ENCODE measurements at places on chromosomes 6 and 20.
A peak's percentile ranks its signal among the peaks of the same experiment; 100 is the strongest.

DNA sequence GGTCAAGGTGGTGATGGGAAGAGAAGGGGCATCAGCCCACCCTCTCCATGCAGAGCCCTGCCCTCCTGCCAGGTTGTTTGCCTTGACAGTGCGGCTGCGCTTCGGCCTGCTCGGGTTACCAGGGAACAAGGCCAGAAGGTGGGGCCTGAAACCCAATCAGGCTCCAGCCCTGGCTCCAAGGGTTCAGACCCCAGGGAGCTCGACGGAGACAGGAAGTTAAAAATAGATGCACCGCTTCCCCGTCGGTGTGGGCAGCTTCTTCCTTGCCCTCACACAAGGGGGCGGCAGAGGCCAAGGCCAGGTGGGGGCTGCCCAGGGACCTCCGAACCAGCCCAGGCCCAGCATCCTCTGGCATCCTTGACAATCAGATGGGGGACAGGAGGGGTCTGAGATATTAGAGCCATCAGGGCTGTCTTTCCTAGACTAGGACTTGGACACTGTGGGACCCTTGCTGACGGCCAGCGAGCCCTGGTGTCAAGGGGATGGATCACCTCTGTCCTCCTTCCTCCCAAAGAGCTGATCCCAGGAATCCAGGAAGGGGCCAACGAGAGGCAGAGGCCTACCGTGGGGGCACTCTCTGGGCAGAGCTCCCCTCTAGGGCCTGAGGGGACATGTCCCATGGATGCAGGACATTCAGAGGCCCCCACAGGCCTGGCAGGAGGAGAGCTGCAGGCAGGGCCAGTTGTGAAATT lies 65.2 kb downstream of the RIPOR3 start:
- DNase-seq: peak; percentile 40

DNA sequence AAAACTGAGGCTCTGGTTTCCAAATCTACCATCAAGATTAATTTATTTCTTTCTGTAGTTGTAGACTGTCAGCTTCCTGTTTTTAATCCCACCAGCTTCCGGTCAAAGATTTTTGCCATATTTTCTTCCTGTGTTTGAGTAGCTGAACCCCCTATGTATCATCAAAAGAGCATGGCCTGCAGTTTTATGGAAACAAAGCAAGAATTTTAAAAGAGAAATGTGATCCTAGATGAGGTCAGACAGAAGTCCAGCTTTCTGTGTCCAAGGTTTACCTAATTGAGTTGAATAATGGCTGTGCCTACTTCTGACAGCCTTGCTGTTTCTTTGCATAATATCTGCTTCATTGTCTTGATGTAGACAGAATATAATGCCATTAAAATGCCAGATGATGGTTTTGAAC lies 163.7 kb downstream of the CARMIL1 start:
- no peak for DNase-seq

DNA sequence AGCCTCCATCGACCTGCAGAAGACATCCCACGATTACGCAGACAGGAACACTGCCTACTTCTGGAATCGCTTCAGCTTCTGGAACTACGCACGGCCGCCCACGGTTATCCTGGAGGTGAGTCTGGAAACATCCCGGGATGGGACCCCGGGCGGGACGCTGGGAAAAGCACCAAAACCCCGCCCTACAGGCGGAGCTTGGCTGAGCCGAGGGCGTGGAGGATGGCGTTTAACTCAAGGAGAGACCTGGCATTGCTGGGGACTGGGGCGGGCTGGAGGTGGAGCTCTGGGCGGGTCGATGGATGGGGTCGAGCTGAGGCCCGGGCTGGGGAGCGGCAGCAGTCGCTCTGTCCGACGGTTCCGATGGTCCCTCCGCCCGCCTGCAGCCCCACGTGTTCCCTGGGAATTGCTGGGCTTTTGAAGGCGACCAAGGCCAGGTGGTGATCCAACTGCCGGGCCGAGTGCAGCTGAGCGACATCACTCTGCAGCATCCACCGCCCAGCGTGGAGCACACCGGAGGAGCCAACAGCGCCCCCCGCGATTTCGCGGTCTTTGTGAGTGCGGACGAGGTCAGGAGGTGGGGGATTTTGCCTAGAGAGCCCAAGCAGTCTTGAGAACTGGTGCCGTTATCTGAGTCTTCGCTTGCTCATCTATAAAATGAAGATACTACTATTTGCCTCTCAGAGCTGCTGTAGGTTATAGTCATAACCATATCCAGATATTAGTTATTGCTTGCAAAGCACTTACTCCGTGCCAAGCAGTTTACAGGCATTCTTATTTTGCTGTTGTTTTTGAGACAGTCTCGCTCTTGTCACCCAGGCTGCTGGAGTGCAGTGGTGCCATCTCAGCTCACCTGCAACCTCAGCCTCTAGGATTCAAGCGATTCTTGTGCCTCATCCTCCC lies 3.8 kb downstream of the SPAG4 start:
- peak; percentile 89 for DNase-seq

DNA sequence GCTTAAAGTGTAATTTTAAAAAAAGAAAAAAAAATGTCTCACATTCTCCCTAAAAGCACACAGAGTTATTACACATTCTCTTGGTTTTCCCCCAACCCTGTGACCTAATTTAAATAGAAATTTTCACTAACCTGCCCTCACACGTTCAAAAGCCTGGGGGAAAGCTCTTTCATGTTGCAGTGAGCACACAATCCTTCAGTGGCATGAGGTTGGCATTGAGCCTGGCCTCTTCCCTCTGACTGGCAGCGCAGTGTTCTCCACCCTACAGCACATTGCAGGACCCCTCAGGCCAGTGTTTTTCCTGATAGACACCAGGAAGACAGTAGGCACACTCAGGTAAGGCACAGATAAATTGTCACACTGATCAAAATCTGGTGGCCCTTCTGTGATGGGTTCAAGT lies 34.1 kb downstream of the TNFRSF21 start:
- DNase-seq: no peak

GRCh38 chr6:1024161-1024560 lies 287.7 kb upstream of the FOXQ1 start:
- no peak for DNase-seq

DNA sequence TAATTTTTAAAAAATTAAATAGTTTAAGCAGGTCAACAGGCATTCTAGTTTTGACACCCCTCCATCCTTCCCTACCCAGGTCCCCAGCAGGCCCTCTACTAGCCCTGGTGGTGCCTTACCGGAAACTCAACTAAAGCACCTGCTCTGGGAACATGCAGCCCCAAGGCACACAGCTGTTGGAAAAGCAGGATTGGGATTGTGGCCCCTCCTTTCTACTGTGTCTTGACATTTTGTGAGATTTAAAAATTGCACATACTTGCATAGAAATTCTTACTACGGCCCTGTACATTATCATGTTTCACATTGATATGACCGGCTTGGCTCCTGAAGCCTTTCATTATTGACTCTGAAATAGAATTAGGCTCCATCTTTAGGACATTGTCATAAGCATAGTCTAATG lies 423.2 kb downstream of the GRIK2 start:
- no peak for DNase-seq

GRCh38 chr6:39769012-39769411 lies 23.2 kb upstream of the DAAM2 start:
- no peak for DNase-seq

DNA sequence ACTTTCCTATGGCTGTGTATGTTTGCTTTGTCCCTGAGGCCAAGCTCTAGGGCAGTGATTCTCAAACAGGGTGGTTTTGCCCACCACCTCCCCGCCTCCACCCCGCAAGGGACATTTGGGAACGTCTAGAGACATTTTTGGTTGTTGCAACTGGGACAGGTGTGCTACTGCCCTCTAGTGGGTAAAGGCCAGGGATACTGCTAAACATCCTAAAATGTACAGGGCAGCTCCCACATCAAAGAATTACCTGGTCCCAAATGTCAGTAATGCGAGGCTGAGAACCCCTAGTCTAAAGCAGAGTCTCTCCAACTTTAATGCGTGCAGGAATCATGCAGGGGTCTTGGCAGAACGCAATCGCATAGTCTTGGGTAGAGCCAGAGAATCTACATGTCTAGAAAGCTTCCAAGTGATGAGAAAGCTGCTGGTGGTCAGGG lies 5.1 kb downstream of the KCNS1 start:
- peak; percentile 42 for DNase-seq

DNA sequence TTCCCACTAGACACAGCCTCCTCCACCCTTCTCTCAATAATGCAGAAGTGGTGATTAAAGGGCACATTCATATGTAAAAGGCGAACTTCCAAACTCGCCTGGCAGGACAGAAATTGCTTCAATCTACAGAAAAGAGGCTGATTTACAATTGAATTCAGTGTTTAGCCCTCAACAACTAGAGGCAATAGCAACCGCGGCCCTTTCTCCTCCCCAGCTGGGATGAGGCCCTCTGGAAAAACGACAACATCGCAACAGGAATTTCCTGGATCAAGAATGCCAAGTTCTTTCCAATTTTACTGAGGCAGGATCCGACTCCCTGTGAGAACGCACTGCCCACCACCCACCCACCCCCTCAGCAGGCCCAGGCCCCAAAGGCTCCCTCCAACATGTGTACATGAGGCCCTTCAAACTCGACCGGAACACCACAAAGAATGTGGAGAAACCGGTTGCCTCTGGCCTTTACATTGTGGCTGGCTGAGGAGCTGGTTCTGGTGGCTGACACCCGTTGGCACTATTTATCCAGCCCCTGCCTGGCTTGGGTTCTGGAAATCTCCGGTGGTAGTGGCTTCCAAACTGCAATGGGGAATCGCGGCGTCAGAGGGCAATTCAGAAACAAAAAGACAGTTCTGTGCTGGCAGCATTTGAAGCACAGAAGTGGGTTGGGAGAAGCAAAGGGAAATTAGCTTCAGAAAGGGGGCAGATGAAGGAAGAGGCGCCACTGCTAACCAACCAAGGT lies 36.8 kb downstream of the ZMYND8 start:
- no peak for DNase-seq

DNA sequence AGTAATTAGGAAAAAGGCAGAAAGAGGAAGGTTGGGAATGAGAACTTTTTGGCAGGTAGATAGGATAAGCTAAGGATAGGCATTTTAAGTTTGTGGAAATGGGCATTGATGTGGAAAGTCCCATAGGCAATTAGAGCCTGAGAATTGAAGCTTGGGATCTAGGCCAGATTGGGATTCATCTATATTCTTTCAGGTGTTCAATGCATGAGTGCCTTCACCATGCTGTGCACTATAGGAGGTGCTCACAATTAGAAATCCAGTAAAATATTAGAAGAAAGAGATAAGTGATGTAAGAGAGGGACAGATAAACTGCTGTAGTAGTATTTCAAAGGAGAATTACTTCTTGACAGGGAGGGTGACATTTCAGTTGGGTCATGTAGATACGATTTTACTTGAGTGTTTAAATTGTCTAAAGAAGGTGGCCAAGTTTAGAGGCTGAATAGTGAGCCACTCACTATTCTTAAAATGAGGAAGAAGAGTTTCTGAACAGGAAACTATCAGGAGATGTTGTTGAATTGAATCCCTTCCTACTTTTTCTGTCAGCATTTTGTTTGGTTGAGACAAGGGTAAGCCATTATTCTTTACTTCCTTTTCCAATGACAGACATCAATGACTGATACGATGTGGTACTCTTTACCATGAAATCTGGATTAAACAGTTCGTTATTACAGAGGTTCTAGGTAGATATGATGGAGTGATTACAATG lies 31.0 kb upstream of the CTAGE9 start:
- DNase-seq: no peak

- DNase-seq: no peak
Measured at GRCh38 chr6:104955491-104955890, 1.4 kb upstream of the LIN28B start.

DNA sequence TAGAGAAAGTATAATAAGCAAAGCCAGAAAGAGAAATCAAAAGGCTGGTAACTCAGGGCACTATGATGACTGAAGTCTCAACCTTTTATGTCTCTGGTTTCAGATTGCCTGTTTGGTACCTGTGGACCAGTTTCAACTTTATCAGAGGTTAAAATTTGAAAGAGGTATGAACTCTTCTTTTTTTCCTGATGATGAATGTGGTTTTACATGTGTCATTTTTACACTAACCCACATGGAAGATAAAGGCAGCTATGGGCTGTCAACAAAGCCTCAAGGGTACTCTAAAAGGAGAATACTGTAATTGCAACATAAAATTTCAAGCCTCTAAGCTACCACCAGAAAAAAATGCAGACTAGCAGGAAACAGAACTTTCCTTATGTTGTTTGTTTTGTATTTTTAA lies 52.4 kb downstream of the RNF144B start:
- no peak for DNase-seq

DNA sequence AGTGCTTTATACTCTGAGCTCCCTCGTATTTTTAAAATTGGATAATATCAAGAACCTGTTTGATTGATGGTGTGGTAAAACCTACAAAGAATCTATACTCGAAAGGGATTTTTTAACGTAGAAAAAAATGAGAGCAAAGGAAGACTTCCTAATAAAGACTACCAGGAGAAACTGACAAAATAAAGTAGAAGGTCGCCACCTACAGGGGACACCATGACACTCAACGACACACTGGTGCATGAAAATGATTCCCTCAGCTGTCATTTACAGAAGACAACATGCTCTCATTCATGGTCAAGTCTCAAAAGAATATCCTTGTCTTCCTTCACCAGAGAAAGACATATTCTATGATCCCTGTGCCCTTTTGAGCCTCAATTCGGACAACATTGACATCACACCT lies 10.1 kb upstream of the NHSL1 start:
- peak; percentile 28 for DNase-seq

GRCh38 chr20:21202259-21202658 lies 76.4 kb downstream of the KIZ start:
- DNase-seq: peak; percentile 55

- no peak for DNase-seq
Measured at GRCh38 chr20:15138548-15139126, 801.2 kb upstream of the FLRT3 start.

GRCh38 chr20:57398901-57399535 lies 7.8 kb downstream of the RBM38 start:
- no peak for DNase-seq

GRCh38 chr20:30812739-30813411 lies 444.6 kb upstream of the DEFB115 start:
- no peak for DNase-seq

DNA sequence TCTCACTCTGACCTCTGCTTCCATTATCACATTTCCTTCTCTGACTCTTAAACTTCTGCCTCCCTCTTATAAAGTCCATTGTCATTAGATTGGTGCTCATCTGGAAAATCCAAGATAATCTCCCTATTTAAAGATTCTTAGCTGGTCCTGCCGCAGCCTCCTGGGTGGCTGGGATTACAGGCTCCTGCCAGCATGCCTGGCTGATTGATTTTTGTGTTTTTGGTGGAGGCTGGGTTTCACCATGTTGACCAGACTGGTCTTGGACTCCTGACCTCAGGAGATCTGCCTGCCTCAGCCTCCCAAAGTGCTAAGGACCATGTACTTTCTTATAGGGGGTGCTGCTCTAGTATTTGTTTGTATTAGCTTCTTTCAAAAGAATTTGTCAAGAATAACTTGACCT lies 5.3 kb upstream of the RPF2 start:
- no peak for DNase-seq

All from RCC 7860 (cell line).